Thymus (tissue), 14 donors: ENCODE measurements at places on chromosomes 12 and 14. TPM values are rescaled to one million over a fixed set of nuclear protein-coding genes. Genes with fewer than 3 reads are reported as not detected.

GRCh38 chr14:67623114-67623513 lies 3.4 kb downstream of the ARG2 start:
- peaks cover 19% of the 10 kb centered on the region for H3K27me3 ChIP-seq
- no peak overlapping the region for H3K4me3 ChIP-seq
- H3K27ac ChIP-seq = peak overlapping the region; percentile 84

DNA sequence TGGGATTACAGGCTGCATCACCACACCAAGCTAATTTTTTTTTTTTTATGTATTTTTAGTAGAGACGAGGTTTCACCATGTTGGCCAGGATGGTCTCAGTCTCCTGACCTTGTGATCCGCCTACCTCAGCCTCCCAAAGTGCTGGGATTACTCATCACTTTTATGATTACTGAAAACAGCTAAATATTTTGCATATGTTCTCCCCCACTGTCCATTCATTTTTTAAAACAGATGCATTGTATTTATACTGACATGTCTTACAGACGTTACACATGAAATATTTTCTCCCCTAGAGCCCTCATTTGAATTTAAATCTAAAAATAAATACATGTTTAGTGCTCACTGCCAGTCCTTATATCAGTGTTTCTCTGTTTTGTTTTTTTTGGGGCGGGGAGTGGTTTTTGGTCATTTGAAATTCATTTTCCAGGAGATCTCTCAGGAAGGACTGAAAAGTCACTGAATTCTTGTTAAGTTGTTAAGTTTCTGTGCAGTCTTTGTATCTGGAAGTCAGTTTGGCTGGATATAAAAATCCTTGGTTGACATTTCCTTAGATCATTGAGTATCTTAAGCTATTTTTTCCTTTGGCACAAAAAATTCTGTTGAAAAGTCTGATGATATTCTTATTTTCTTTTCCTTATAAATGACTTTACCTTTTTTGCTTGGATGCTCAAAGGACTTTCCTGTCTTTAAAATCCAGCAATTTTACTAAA lies 9.4 kb downstream of the FBXO21 start:
- no peak overlapping the region for H3K4me3 ChIP-seq
- H3K4me1 ChIP-seq = no peaks in the 10 kb centered on the region
- H3K27ac ChIP-seq = no peak overlapping the region
- H3K27me3 ChIP-seq = no peaks in the 10 kb centered on the region
- DNase-seq = no peak
- peaks cover 71% of the 10 kb centered on the region for H3K36me3 ChIP-seq

GRCh38 chr14:42214981-42215491 lies 608.4 kb downstream of the LRFN5 start:
- DNase-seq = no peak
- no peak overlapping the region for H3K4me3 ChIP-seq
- H3K36me3 ChIP-seq = no peaks in the 10 kb centered on the region
- H3K27me3 ChIP-seq = no peaks in the 10 kb centered on the region
- H3K27ac ChIP-seq = no peak overlapping the region
- no peaks in the 10 kb centered on the region for H3K4me1 ChIP-seq

DNA sequence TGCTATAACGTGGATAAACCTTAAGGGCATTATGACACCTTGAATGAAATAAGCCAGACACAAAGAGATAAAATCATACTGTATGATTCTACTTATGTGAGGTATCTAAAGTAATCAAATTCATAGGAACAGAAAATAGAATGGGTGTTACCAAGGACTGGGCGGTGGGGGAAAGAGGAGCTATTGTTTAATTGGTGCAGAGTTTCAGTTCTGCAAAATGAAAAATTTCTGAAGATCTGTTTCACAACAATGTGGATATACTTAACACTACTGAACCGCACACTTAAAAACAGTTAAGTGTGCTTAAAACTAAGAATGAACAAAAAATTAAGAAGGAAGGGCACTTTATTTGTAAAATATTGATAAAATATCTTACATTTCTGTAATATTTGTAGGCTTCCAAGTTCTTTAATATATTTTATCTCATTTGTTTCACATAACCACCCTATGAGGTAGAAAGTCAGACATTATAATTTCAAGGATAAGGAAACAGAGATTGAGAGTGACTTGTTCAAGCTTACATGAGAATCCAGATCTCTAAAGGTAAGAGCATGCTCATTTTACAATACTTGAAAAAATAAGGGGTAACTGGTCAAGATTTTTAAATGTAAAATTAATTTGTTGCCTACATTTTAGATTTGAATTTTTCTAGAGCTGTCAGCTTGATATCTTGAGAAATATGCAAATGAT lies 14.9 kb downstream of the LTA4H start:
- DNase-seq = no peak
- no peaks in the 10 kb centered on the region for H3K4me1 ChIP-seq
- peaks cover 28% of the 10 kb centered on the region for H3K36me3 ChIP-seq
- no peak overlapping the region for H3K4me3 ChIP-seq
- no peaks in the 10 kb centered on the region for H3K27me3 ChIP-seq

DNA sequence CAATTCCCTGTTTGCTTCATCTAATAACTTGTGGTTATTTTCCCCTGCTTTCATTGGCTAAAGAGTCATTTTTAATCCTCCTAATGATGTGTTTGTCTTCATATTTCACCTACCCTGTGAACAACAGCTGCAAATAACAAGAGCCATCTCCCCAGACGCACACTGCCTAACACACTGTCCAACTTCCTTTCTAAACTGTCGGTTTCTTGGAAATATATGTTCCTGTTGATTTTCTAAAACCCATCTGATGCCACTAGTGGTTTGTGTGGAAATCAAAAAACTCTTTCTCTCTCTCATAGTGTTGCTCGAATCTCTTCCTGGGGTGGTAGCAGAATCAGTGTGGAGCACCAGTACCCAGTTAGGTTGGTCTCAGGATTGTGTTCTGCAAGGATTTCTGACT lies 226.9 kb downstream of the EPS8 start:
- H3K4me1 ChIP-seq = no peaks in the 10 kb centered on the region
- H3K27me3 ChIP-seq = no peaks in the 10 kb centered on the region
- H3K36me3 ChIP-seq = no peaks in the 10 kb centered on the region
- H3K27ac ChIP-seq = peak overlapping the region; percentile 79

GRCh38 chr12:82708061-82708879 lies 21.6 kb downstream of the TMTC2 start:
- H3K27ac ChIP-seq = no peak overlapping the region
- no peak overlapping the region for H3K4me3 ChIP-seq
- no peak for DNase-seq

GRCh38 chr12:69932154-69932553 lies 107.1 kb downstream of the MYRFL start:
- H3K4me3 ChIP-seq = no peak overlapping the region
- H3K4me1 ChIP-seq = no peaks in the 10 kb centered on the region
- no peaks in the 10 kb centered on the region for H3K27me3 ChIP-seq
- no peak for DNase-seq
- no peaks in the 10 kb centered on the region for H3K36me3 ChIP-seq
- H3K27ac ChIP-seq = no peak overlapping the region

GRCh38 chr12:9127936-9128663 lies 12.4 kb upstream of the A2M start:
- no peaks in the 10 kb centered on the region for H3K27me3 ChIP-seq
- no peak for DNase-seq
- H3K36me3 ChIP-seq = no peaks in the 10 kb centered on the region
- no peaks in the 10 kb centered on the region for H3K4me1 ChIP-seq
- H3K27ac ChIP-seq = no peak overlapping the region

DNA sequence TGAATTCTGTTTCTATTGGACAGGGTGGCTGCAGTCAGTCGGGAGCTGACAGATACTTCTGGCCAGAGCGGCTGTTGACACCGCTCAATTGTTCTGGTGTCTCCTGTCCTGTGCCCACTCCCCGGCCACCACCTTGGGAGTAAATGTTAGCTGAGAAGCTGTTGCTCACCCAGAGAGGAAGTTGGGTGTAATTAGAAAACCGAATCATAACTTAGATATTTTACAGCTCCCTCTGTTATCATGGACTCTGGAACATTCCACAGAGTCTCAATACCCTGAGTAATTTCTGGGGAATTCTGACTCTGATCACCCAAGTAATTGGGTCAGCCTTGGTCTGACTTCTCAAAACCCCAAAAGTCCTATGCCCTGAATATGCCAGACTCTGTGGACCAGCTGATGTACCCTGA lies 58.3 kb upstream of the RFLNA start:
- peaks cover 7% of the 10 kb centered on the region for H3K4me1 ChIP-seq
- no peak for DNase-seq
- no peaks in the 10 kb centered on the region for H3K36me3 ChIP-seq
- no peak overlapping the region for H3K4me3 ChIP-seq
- H3K27ac ChIP-seq = no peak overlapping the region
- H3K27me3 ChIP-seq = no peaks in the 10 kb centered on the region

- H3K4me1 ChIP-seq = no peaks in the 10 kb centered on the region
- no peaks in the 10 kb centered on the region for H3K36me3 ChIP-seq
- no peak overlapping the region for H3K27ac ChIP-seq
Measured at GRCh38 chr12:102951841-102952240, 5.6 kb upstream of the ASCL1 start.

DNA sequence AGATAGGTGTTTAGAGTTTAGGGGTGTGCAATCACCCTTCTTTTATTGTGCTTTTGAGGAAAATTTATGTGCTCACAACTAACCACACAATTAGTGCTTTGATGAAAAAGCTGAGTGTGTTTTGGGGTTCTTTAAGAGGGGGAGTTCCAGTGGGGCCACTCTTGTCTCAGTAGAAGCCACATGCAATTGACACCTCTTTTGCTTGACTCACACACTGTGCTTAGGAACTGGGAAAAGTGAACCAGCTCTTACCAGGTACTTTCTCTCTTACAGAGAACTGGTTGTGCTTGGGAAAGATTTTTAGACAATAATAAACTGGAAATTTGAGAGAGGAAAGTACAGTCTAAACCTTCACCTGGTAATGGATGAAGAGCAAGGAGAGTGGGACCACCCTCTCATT lies 12.3 kb upstream of the YBX3 start:
- H3K4me3 ChIP-seq = no peak overlapping the region
- DNase-seq = no peak
- no peaks in the 10 kb centered on the region for H3K4me1 ChIP-seq
- H3K27ac ChIP-seq = no peak overlapping the region
- no peaks in the 10 kb centered on the region for H3K27me3 ChIP-seq

DNA sequence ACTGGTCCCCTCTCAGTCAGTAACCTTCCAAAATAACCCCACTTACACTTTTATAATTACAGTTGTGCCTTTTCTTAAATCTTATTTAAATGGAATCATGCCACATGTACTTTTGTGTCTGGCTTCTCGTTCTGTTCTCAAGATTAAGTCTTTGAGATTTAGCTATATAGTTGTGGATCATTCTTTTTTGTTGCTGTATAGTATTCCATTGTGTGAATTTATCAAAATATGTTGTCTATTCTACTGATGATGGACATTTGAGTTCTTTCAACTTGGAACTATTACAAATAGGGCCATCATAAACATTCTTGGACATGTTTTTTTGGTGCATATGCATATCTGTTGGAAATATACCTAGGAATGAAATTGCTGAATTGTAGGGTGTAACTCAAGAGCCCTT lies 9.0 kb downstream of the OAS3 start:
- H3K27ac ChIP-seq = no peak overlapping the region
- peaks cover 24% of the 10 kb centered on the region for H3K36me3 ChIP-seq
- H3K4me3 ChIP-seq = no peak overlapping the region
- DNase-seq = no peak
- H3K27me3 ChIP-seq = no peaks in the 10 kb centered on the region

- no peaks in the 10 kb centered on the region for H3K4me1 ChIP-seq
- DNase-seq = no peak
- H3K4me3 ChIP-seq = no peak overlapping the region
- H3K27me3 ChIP-seq = no peaks in the 10 kb centered on the region
- no peak overlapping the region for H3K27ac ChIP-seq
- no peaks in the 10 kb centered on the region for H3K36me3 ChIP-seq
Measured at GRCh38 chr12:85440271-85440670, 160.3 kb downstream of the ALX1 start.

GRCh38 chr14:69972755-69973154 lies 93.5 kb downstream of the SMOC1 start:
- no peaks in the 10 kb centered on the region for H3K36me3 ChIP-seq
- DNase-seq = no peak
- no peak overlapping the region for H3K27ac ChIP-seq
- H3K27me3 ChIP-seq = no peaks in the 10 kb centered on the region
- no peak overlapping the region for H3K4me3 ChIP-seq

DNA sequence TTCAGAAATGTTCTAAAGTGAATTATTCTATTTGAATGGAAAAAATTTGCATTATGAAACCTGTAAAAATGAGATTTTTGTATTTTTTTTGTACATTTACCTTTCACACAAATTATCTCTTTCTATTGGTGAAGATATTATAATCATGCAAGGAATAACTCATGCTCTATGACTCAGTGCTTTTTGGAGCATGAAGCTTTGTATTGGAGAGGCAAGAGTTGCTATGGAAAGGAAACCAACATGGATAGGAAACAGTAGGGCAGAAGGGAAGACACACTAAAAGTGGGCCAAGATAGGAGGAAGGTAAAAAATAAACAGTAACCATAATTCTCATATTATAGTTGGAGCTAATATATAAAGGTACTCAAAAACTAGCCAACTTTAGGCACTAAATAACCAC lies 79.0 kb downstream of the PLCZ1 start:
- DNase-seq = no peak
- no peaks in the 10 kb centered on the region for H3K4me1 ChIP-seq
- no peak overlapping the region for H3K27ac ChIP-seq
- no peaks in the 10 kb centered on the region for H3K27me3 ChIP-seq
- no peaks in the 10 kb centered on the region for H3K36me3 ChIP-seq

DNA sequence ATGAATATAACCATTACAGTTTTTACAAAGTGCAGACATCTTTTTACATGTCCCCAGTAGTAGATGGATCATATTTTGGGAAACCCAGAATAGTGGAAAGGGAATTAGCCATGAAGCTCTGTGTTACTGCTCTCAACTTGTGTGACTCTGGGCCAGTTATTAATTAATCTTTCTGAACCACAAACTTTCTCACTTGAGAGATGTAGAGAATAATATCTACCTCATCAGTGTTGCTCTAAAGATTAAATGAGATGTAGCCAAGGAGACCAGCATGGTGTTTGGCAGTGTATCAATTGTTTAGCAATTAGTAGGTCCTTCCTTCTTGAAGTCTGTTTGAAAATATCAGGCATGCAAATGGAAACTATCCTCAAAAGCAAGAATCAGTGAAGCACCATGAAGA lies 169.2 kb downstream of the TMTC2 start:
- no peaks in the 10 kb centered on the region for H3K27me3 ChIP-seq
- no peak overlapping the region for H3K4me3 ChIP-seq
- no peaks in the 10 kb centered on the region for H3K36me3 ChIP-seq
- no peaks in the 10 kb centered on the region for H3K4me1 ChIP-seq
- DNase-seq = no peak

Gene KLRK1
- 13.4 TPM for total RNA-seq

Gene TMTC1
- 5.4 TPM for total RNA-seq

Gene ZDHHC22
- total RNA-seq = not detected

Gene C12orf42
- total RNA-seq = 1.6 TPM

Gene GPR162
- total RNA-seq = 1.4 TPM

Gene ASPG
- total RNA-seq = 0.24 TPM

Gene RIC8B
- total RNA-seq = 10.2 TPM

Gene IL31
- total RNA-seq = 0.05 TPM

Gene KRT77
- total RNA-seq = 0.66 TPM

Gene ALX1
- total RNA-seq = 0.05 TPM

Gene VEZT
- 54.4 TPM for total RNA-seq

Gene CD69
- 90.9 TPM for total RNA-seq
